ENCODE measurements at places on chromosomes 5 and 9.

GRCh38 chr9:127562841-127563401 lies 49.2 kb upstream of the STXBP1 start:
- DNase-seq: no peak

- DNase-seq: no peak
Observed at GRCh38 chr5:75234251-75234650, 2.4 kb downstream of the ANKRD31 start.

- no peak for DNase-seq
Observed at GRCh38 chr9:16763946-16764345, 106.5 kb downstream of the BNC2 start.

DNA sequence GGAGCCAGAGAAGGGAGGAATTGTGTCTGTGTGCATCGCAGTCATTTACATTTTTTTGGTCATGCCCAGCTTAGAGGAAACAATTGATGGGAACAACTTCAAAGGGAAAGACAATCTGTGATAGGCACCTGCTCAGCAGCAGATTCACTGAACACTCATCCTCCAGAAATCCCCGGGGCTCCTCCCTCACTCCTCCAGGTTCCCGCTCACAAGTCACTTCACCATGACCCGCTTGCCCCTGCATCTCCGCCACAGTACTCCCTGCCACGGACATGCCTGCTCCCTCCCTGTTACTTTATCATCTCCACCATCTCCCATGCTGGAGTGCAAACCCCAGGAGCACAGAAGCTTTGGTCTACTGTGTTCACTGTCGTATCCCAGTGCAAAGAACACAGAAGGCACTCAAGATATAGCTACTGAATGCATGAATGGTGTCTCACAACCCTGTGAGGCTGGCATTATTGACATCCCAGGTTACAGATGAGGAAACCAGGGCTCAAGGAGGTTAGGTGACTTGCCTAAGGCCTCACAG lies 16.2 kb downstream of the LHX6 start:
- no peak for DNase-seq

GRCh38 chr5:99911971-99912370 lies 623.2 kb upstream of the FAM174A start:
- no peak for DNase-seq

GRCh38 chr9:128072144-128073021 lies 4.4 kb downstream of the SLC25A25 start:
- peak; percentile 74 for DNase-seq

DNA sequence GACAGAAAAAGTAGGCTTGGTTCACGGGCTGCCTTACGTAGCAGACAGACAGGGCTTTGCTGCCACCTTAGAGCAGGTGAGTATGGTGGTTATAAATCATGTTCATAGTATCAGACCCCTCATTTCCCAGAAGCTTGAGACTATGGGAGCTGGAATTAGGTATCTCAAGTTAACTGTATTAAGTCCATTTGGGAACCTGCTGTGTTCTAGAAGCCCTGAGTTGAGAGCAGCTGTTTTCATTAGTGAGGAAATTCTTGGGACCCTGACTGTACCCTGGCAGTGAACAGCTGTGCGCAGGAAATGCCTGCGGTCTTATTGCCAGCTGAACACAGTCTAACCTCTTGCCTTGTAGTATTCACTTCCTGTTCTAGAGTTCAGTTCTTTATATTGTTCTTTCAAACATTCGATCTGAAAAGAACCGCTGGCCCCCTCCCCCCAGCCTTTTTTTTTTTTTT lies 29.8 kb downstream of the UGCG start:
- DNase-seq: peak; percentile 75

GRCh38 chr5:98433673-98434072 lies 339.8 kb upstream of the RGMB start:
- no peak for DNase-seq

- DNase-seq: no peak
Observed at GRCh38 chr9:72193478-72193881, 44.2 kb downstream of the GDA start.

DNA sequence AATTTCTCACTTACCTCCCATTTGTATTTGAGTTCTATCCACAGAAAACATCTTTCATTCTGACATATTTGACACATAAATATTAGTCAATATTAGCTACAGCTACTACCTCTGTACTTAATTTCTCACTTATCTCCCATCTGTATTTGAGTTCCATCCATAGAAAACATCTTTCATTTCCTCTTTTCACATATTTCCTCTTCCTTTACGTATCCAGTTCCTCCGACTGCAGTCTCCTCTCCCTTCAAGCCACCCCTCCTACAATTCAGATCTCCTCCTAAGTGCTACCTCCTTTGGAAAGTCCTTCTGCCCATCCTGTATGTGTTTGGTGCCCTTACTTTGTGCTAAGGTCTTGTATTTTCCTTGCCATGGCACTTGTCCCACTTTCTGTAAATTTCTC lies 1.6 kb downstream of the SREK1IP1 start:
- DNase-seq: no peak

GRCh38 chr5:171659896-171660295 lies 125.7 kb upstream of the SMIM23 start:
- DNase-seq: no peak

DNA sequence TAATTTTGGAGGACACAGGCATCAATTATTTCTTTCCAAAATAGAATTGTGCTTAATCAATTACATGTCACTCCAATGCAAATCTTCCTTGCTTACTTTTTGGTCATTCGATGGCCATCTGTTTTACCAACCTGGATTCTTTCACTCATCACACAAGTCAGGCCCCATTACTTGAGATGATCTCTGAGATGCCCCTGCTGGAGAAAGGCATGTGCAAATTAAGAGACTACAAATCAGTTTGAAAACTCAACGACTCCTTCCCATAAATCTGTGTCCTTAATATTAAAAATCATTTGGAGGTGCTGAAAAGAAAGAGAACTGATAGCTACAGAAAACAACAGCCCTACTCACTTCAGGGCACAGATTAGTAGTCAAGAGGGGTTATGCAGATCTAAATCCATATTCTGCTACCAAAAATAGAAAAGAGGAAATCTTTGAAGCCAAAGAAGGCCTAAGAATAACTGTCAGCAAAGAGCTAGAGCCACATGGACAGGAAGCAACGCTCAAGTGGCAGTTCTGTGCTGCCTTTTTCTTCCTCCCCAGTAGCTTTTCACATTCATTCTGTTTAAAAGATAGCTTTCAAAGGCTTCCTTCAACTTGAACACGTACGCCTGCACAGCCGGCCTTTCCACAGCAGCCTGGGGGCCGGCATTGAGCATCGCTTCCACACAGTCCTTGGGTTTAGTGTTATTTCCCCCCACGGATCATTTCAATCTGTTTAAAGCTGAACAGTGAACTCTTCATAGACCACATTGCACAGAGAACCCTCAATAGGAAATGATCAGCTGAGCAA lies 79.3 kb upstream of the MAP3K1 start:
- peak; percentile 32 for DNase-seq

- DNase-seq: no peak
Observed at GRCh38 chr9:20692554-20692953, 8.5 kb downstream of the FOCAD start.

GRCh38 chr5:158194561-158194976 lies 335.6 kb upstream of the CLINT1 start:
- no peak for DNase-seq

DNA sequence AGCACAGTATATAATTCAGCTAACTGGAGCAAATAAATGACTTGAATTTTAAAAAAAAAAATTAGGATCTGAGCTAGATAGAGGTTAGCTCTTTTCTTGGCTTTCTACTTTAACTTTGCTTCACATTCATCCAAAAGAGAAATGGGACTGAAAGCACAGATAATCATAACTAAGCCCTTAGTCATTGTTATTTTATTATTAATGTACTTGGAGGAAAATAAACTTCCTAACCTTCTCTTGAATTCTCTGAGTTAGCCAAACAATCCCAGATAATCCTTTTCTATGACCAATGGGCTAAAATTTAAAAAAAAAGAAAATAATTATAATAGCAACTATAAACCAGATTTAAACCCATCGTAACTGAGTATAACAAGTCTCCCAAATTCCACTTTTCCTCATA lies 57.6 kb upstream of the RASA1 start:
- DNase-seq: no peak

DNA sequence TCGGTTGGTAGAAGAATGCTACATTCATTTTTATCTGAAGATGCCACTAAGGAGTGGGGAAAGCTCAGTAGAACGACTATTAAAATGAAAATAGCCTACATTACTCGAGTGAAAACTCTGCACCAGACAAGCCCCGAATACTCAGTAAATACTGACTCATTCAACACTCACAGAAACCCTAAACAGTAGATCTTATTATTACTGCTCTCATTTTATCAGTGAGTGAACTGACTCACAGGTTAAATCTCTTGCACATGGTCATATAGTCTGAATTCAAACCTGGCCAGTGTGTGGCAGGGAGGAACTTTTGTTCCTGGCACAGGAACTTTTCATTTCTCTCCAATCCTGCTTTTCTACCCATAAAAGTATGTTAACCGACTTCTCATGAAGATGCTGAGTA lies 9.6 kb upstream of the PAPPA start:
- no peak for DNase-seq

DNA sequence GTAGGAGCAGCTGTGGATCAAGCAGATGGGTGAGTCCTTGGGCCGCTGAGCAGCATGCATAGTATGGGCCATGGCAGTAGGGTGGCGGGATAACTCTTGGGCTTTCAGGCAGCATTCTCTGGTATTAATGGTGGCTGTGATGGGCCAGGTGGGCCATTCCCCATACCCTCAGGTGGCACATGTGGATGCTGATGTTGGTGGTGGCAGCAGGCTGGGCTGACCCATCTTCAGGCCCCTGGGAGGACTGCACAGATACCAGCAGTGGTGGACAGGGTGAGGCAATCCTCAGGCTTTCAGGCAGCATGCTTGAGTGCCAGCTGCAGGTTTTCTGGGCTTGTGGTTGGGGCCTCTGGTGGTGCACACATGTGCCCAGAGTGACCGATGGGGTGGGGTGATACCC lies 27.1 kb upstream of the C6 start:
- no peak for DNase-seq

- DNase-seq: no peak
Observed at GRCh38 chr5:139182528-139183296, 15.5 kb downstream of the SIL1 start.

- DNase-seq: no peak
Observed at GRCh38 chr9:23229890-23230317, 596.1 kb downstream of the ELAVL2 start.

DNA sequence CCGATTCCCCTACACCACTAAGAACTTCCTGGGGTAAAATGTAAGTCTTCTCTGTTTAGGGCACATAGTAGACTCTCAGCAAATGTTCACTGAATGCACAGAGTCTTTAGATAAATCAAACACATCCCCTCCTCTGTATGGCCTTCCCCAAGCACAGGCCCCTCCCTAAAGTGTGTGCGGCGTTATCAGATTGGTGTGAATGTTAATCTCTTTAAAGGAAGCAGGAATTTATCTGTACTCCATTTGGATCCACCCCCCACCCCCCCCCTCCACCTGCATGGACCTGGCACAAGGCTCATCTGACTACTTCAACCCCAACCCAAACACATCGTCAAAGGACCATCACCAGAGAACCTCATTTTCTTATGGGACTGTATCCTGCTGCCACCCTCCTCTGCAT lies 6.3 kb downstream of the PCDH1 start:
- no peak for DNase-seq

GRCh38 chr9:107863396-107863795 lies 373.8 kb upstream of the KLF4 start:
- no peak for DNase-seq

GRCh38 chr9:129958796-129959195 lies 84.2 kb downstream of the FNBP1 start:
- no peak for DNase-seq

- no peak for DNase-seq
Observed at GRCh38 chr9:86846656-86847055, 100.7 kb downstream of the GAS1 start.

- DNase-seq: no peak
Observed at GRCh38 chr9:117492476-117492875, 77.6 kb upstream of the ASTN2 start.

DNA sequence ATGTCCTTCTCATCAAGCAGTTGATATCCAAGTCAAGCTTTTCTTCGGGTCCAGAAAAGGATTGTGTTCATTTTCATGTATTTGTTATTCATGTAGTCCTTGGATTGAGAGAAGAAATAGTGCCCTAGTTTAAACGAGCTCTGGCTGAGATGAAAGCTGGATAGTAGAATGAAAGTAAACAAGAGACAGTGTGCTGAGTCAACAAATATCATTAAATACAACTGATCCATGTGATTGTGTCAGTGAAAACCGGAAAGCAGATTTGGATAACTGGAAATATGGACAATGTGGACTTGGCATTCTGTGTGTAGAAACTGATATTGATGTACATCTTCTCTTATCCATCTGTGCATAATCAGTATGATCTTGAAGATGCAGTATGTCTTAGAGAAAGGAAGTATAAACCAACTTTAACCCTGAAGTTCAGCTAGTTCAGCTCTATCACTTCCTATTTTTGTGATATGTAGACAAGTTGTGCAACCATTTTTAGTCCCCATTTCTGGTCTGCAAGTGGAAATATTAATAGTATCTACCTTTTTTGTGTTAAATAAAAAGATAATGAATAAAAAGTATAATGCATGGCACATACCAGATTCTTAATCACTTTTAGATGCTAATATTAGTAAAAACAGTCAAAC lies 4.4 kb downstream of the MUSK start:
- DNase-seq: no peak

DNA sequence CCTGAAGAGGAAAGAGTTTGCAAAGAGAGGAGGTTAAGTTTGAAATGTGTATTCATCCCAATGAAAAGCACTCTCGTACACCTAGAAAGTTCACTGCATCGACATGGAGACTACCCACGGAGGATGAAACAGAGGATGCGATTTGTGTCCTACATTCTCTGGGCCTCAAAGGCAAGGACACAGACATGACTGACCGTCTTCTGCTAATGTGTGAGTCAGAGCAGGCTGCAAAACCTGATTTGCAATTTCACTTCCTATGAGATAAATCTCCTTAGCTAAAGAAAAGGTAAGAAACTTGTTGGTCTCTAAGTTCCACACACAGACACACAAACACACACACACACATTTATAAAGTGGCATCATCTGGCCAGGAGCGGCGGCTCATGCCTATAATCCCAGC lies 98.6 kb downstream of the GNAQ start:
- DNase-seq: no peak

DNA sequence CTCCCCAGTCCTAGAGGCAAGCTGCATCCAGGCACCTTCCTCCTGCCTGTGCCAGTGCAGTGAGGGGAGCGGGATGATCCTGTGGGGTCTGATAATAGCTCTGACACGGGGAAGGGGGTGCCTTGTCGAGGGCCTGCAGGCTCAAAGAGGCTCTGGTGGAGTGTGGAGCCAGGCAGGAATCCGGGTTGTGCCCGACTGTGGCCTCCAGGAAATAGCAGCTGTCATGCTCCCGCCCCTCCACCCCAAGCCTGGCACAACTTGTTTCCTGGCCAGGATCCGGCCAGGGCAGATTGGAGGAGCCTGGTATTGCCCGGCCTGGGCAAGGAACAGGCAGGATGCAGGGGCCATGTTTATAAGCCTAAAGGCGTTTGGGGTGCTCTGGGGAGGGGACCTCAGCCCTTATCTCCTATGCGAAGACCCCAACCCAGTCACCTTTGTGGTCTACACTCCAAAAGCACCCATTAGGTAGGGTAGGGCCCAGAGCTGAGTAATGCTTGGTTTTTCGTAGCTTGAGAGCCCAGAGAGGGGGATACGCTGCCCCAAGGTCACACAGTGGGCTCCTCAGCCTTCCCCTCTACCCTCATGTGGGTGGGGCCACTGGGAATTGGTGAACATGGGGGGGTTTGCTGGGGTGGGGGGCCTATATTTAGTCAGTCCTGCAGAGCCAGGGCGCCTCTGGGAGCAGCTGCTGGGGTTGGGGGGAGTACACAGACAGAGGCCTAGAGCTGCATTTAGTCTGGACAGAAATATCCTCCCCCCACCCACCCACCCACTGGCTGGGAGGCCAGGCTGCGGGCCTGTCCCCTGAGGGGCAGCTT lies 12.2 kb downstream of the CXXC5 start:
- no peak for DNase-seq
